ENCODE measurements at places on chromosomes 2 and 18. TPM values are rescaled to one million over a fixed set of nuclear protein-coding genes. Genes with fewer than 3 reads are reported as not detected.

PLCD4 gene
- 1.4 TPM for total RNA-seq

EVX2 gene
- not detected for total RNA-seq

PMAIP1 gene
- total RNA-seq: 0.69 TPM

MRPS9 gene
- 19.6 TPM for total RNA-seq

Data from diencephalon (tissue), 1 donor.